ENCODE measurements at places on chromosomes 16 and 17.

DNA sequence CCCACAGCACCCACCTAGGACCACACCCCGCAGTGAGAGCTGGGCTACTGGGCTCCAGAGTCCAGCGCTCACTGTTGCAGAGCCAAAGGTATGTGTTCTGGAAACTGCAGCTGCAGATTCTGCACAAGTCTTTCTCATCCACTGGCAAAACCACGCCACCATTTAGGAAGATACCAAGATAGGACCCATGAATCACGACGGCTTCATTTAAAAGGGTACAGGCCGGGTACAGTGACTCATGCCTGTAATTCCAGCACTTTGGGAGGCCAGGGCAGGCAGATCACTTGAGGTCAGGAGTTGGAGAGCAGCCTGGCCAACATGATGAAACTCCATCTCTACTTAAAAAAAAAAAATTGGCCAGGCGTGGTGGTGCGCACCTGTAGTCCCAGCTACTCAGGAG lies 18.8 kb downstream of the FOXF1 start:
- no peak for DNase-seq

DNA sequence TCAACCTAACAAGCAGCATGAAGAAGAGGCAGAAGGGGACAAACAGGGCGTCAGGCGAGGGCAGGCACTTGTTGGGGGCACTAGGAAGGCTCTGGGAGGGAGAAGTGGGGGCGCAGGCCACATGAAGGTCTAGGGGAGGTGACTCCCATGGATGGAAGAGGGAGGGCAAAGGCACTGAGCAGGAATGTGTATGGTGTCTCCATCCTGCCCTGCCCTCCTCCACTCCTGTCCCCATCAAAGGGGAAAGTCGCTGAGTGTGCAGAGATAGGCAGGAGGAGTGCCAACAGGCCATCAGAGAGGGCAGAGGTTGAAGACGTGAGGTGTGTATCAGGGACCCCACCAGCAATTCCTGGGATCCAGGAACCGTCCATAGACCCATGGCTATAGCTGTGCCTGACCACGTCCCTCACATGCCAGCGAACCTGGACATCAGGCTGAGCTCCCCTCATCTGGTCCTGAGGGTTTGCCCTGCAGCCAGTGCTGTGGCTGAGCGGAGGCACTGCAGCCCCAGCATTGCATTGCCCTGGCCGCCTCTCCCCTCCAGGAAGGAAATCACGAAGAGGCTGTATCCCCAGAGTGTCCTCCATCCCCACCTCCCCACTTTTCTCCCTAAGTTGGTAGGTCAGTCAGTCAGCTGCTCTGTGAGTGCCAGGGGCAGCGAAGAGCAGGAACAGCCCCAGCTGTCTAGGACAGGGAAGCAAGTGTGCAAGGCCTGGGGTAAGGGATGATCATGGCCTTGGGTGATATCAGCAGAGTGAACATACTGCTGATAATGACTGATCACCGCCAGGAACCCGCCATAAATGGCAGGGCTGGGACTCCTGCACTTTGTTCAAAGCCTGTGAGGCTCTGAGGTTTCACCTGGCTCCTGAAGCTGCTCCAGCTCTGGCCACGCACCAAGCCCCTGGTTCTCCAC lies 6.2 kb upstream of the CYB561 start:
- DNase-seq, result no peak

GRCh38 chr17:17128476-17129075 lies 77.6 kb downstream of the PLD6 start:
- DNase-seq, result no peak

DNA sequence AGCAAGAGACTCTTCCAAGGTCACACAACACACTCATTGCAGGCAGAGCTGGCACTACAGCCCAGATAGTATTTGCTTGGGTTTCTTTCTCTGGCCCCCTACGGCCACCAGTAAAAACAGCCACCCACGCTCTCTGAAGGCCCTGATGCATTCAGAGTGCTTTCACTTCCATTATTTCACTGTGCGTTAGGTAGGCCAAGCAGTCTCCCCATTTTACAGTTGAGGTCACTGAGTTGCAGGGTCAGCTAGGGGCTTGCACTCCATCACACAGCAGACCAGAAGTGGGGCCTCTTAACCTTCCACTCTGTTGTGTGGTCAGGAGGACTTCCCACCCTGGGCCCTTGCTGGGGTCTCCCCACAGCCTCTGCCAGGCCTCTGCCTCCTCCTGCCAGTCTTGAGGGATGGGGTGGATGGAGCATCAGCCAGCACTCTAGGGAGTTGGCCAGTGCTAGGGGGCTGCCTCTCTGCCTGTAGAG lies 2.5 kb downstream of the TBX21 start:
- no peak for DNase-seq

- peak; percentile 88 for DNase-seq
These were observed 5.0 kb downstream of the NFE2L1 start for GRCh38 chr17:48052956-48053757.

- DNase-seq, result peak; percentile 64
These were observed 17.1 kb upstream of the C17orf113 start for GRCh38 chr17:42067371-42068091.
